ENCODE measurements at places on chromosomes 3 and 15.

GRCh38 chr3:44510000-44510368, 32.5 kb upstream of the ZNF445 start:
- peak; percentile 3 for DNase-seq

- no peak for DNase-seq
Observed at GRCh38 chr3:11009898-11010297, 17.4 kb downstream of the SLC6A1 start.

GRCh38 chr3:184183679-184184078, 2.3 kb upstream of the ABCF3 start:
- no peak for DNase-seq

DNA sequence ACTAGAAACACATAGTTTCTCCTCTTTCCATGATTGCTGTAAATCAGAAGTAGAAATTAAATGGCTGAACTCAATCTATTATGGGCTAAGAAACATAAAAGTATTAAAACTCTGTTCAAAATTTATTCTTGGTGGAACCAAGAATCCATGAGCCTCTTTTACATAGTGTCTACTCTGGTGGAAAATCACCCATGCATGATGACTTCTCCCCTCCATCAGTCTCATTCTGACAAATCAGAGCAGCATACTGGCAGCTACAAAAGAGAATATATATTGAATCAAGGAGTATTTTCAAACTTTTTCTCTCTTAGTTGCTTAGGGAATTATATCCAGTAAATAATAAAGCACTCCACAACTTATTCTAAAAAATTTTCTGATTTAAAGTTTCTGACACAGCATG, 536.9 kb upstream of the CCDC54 start:
- no peak for DNase-seq

DNA sequence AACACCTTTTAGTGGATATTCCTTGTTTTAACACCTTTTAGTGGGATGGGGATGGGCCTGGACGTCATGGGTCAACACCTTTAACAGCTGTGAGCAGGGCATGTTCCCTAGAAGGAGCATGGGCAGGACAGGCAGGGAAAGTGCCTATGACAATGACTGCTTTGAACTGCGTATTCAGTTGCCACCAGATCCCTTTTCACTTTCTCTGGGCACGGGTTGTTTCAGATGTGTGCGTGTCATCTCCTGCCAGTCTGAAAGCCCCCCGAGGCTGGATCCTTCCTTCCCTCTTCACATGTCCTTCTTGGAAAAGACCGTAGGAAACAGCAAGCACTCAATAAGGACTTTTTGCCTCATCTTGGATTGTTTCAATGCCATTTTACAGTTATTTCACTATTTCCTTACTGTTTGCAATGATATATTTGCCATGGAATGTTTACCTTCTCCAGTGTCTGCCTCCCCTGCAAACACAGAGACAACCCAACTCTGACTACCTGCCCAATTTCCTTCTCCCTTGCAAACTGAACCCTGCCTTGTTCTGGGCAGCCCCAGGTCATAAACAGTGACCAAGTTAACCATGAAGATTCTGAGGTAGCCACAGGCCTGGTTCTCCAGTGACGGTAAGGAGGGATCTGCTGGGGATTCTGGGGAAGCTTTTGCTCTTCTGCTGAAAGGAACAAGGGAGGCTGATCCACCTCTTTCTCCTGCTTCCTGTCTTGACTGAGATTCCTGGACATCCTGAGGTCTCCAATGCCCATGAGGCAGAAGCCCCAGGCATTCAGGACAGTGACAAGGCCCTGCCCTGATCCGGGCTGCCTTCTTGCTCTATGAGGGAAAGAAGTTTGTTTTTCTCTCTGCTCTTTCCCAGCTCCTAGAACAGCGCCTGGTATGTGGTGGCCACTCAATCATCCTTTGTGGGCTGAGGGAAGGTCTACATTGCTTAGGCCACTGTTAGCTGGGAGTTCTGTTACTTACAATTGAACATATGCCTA, 51.8 kb downstream of the NOX5 start:
- no peak for DNase-seq

- DNase-seq, result no peak
Observed at GRCh38 chr3:36707623-36708409, 56.5 kb downstream of the DCLK3 start.

DNA sequence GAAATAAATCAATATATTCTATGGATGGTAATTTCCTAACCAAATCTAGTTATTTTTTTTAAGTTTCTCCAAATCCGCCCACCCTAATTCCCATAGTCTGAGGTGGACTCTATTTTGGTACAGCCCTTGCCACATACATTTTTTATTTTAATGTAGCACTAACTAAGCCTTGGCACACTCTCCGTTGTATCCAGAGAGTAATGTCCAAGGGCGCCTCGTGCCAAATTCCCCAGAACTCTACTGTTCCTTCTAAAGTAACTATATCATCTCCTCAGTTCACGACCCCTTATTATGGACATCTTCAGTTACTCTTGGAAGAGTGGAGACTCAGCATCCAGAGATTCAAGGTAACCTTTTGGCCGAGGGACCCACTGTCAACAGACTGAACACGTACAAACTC, 1.3 kb downstream of the VGLL3 start:
- no peak for DNase-seq

DNA sequence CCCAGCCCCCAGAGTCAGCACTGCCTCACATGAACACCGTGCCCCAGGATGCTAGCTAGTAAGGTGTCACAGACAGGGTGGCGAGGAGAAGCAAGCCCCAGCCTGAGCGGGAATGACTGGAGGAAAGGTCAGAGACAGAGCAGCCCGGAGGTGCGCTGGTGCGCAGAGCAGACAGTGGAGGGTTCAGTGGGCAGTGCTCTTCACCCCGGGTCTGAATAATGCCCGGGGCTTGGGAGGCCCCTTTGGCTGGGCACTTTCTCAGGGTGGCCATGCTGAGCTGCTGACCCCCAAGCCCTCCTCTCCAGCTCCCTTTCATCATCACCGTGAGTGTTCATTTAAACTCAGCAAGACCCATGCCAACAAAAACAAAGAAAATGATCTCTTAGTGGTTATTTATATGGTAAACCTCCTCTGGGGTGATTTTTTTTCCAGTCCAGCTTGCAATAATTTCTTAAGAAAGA, 110.8 kb downstream of the VGLL4 start:
- DNase-seq, result no peak

- no peak for DNase-seq
Observed at GRCh38 chr3:155149494-155149893, 69.4 kb downstream of the MME start.

- no peak for DNase-seq
Observed at GRCh38 chr15:90038632-90039095, 37.5 kb downstream of the ZNF710 start.

- peak; percentile 76 for DNase-seq
Observed at GRCh38 chr15:57146506-57147201, 228.2 kb downstream of the TCF12 start.

DNA sequence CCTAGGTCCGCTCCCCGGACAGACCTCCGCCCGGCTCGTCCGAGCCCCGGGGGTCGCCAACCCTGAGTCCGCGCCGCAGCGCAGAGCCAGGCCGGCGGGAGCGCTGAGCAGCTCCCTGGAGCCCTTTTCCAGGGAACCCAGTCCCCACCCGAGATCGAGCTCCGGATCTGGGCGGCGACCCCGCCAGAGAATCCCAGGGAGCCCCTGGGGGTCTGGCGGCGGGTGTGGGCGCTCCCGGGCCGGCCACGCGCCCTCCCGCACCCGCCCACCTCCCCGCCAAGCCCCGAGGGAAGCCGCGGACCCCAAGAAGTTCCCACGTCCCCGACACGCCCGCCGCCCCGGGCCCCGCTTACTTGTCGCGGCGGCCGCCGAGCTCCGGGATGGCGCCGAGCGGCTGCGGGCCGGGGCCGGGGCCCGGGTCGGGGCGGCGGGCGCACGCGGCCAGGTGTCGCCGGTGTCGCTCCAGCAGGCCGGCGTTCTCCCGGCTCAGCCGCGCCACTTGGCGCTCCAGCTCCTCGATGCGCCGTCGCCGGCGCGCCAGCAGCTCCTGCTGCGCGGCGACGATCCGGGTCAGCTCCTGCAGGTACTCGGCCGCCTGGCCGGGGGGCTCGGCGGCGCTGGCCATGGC, 137.7 kb downstream of the NUP210 start:
- DNase-seq, result no peak

GRCh38 chr3:117052395-117052794, 342.8 kb downstream of the TUSC7 start:
- DNase-seq, result no peak

GRCh38 chr3:101069901-101070798, 76.9 kb upstream of the ABI3BP start:
- no peak for DNase-seq

GRCh38 chr3:152073267-152073666, 195.5 kb upstream of the MBNL1 start:
- no peak for DNase-seq

DNA sequence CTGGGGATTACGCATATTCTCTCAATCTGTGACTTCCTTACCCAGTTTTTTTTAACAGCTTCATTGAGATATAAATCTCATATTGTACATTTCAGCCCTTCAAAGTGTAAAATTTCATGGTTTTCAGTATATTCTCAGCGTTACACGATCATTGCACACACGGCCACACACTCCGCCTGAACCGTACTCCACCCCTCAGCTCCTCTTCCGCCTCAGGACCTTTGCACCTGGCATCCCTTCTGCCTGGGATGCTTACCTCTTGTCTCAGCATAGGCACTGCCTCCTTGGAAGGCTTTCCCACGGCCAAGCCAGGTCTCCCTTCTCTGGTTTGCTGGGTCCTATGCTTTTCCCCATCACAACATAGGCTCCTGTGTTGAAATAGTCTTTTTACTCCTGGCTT, 57.4 kb upstream of the NR2C2 start:
- no peak for DNase-seq

DNA sequence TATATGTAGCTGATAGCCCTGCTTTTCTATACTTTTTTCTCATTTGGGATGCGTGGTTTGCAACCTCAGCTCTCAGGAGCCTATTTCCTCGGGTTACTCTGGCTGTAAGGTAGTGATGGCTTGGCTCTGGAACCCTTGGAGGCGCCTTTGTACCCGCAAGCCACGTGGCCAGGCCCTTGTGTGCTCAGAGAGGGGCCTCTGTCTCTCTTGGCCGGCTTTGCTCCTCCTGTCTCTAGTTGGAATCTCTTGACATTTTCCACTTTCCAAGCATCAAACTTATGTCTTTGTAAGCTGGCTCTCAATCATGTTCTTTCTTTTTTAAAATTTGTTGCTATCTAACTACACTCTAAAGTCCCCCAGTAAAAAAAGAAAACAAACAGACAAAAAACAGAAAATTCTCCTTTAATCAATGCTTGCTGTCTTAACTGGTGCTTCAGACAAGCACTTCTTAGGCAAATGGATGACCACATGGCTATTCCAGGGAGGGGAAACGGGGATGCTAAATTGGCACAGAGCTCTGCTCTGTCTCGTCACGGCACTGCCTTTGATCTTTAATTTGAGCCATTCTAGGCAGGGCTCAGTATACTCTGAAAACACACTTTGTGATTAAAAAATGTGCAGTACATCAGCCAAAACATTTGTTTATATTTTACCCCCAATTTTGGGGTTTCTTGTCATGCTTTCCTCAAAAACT, 180.4 kb upstream of the NR2E3 start:
- DNase-seq, result no peak

GRCh38 chr3:123262226-123262625, 60.5 kb downstream of the SEC22A start:
- no peak for DNase-seq

GRCh38 chr3:158368271-158368670, 202.7 kb upstream of the MLF1 start:
- no peak for DNase-seq

GRCh38 chr3:133955892-133956291, 60.2 kb upstream of the RAB6B start:
- DNase-seq, result no peak

DNA sequence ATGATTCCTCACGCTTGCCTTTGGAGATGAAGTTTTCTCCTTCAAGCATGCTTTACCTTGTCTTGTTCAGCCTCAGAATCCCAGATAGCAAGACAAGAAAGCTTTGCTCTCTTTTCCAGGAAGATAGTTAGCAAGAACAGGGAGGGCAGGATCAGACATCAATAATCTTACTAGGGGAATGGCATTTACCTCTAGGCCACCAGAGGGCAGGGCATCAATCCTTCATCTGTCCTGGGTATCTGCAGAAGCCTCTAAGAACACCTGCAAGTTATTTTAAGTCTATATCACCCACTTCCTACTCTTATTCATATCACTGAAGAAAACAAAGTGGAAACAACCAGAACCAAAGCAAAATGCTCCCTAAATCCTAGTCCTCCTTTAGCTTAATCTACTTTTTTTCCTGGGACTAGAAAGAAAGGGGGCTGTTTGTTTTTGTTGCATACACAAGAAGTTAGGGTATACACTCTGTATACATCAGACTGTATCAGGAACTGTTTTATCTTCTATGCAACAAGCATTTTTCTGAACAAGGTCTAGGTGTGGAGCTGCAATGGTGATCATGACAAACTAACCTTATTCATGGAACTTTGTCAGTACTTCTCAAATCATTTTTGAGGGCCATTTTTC, 862.5 kb downstream of the CADM2 start:
- no peak for DNase-seq

- DNase-seq, result no peak
Observed at GRCh38 chr3:43353923-43354670, 67.8 kb downstream of the SNRK start.

- no peak for DNase-seq
Observed at GRCh38 chr15:42088801-42089640, 5.3 kb downstream of the PLA2G4D start.

GRCh38 chr15:44397869-44398268, 29.6 kb upstream of the CTDSPL2 start:
- DNase-seq, result no peak

GRCh38 chr3:188830893-188831292, 340.9 kb upstream of the TPRG1 start:
- DNase-seq, result no peak

GRCh38 chr3:86793786-86794185, 197.2 kb downstream of the VGLL3 start:
- DNase-seq, result no peak

DNA sequence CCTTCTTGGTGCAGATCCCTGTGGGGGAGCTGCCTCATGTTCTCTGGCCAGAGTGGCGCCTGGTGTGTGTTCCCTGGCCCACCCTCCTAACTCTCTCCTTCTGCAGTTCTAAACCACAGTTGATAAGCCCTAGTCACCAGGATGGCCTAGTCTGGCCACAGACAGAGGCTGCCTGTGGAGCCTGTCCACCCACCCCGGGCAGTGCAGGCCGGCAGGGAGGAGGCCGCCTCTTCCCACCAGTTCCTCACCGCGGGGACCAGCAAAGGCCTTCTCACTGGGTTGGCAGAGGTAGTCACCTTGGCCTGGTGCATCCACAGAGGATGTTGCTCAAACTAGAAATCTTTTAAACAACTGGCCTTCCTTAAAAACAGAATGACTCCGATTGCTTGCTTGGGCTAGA, 276.4 kb upstream of the TTC14 start:
- DNase-seq, result no peak

- DNase-seq, result no peak
Observed at GRCh38 chr3:154188846-154189245, 67.7 kb downstream of the ARHGEF26 start.

Measured in left kidney (tissue), 8 donors.